HT-29 (cell line): ENCODE measurements at places on chromosomes 16 and 17.

DNA sequence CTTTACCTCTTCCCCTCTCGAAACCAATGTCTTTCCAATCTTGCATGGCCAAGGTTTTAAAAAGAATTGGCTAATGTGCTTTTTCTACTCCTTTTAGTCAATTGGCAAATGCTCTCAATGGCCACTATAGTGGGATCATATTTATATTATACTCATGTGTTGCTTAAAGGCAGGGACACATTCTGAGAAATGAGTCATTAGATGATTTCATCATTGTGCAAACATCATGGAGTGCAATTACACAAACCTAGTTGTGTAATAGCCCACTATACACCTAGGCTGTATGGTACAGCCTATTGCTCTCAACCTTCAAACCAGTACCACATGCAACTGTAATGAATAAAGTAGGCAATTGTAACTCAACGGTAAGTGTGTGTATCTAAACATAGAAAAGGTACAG lies 180.9 kb downstream of the HS3ST3A1 start:
- peak; percentile 11 for DNase-seq

DNA sequence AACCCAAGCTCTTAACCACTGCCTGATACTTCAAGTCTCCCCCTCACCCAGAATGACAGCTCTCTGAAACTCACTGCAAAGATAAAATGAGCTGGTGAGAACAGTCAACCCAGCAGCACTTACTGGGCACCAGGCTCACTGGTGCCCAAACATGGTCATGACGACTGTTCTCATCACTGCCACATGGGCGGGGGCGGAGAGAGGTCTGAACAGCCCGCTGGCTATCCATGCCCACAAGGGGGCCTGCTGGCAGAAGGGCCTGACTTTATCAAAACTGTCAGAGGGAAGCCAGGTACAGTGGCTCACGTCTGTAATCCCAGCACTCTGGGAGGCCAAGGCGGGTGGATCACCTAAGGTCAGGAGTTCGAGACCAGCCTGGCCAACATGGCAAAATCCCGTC lies 4.0 kb downstream of the MYBBP1A start:
- peak; percentile 19 for DNase-seq

GRCh38 chr16:61831351-61831917 lies 204.8 kb downstream of the CDH8 start:
- DNase-seq, result no peak

DNA sequence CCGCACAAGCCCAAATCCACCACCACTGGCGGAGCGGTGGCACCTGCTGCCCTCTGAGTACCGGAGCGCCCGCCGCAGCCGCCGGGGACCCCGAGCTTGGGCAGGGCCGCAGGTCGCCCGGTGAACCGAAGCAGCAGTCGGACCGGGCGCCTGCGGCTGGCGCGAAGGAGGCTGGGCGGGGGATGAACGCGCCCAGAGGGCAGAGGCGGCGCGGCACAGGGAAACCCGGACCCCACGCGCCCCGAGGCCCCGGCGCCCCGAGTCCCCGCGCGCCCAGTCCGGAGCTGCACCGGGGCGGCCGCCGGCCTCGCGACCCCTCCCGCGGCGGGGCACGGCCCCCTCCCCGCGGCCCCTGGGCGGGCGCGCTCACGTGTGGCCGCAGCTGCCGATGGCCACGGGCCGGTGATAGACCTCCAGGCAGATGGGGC lies 393 bp downstream of the RNF166 start:
- DNase-seq, result no peak

DNA sequence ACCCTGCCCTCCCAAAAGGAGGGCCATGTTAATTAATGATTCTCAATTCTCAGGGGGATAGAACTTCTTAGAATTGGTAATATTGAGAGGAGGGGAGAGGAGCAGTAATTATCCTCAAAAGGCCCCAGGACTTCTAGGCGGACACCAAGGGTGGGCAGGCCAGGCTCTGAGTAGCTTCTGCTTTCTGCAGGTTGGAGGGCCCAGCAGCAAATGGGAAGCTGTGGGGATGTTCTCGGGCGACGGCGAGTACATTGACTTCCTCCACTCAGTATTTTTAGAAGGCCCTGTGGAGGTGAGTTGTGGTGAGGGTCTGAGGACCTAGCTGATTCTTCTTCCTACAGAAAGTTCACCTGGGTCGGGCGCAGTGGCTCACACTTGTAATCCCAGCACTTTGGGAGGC lies 57.5 kb downstream of the DNAH2 start:
- DNase-seq, result no peak

- no peak for DNase-seq
Measured at GRCh38 chr17:76241691-76242255, 1.5 kb upstream of the RNF157 start.

GRCh38 chr16:66701026-66701425 lies 4.5 kb upstream of the CMTM4 start:
- no peak for DNase-seq

DNA sequence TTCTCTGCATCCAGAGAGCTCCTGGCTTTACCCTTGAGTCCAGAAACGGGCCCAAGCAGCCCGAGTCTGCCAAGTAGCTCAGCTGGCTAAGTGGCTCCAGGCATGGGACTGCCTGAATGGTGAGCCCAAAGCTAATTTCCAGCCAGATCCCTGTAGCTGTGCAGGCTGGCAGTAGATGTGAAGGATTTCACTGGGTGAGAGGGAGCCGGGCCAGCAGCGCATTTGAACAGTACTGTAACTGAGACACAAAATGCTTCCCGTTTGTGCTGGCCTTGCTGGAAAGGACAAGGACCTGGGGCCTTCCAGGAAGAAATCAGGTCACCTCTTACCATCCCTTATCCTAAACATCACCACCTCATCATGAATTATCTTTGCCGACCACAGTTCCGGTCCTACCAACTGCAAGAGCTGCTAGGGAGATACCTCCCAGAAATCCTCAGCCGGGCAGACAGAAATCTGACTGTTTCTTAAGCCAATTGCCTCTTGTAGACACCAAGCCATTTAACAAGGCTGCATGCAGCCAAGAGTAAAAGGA lies 3.7 kb downstream of the TIMP2 start:
- no peak for DNase-seq

DNA sequence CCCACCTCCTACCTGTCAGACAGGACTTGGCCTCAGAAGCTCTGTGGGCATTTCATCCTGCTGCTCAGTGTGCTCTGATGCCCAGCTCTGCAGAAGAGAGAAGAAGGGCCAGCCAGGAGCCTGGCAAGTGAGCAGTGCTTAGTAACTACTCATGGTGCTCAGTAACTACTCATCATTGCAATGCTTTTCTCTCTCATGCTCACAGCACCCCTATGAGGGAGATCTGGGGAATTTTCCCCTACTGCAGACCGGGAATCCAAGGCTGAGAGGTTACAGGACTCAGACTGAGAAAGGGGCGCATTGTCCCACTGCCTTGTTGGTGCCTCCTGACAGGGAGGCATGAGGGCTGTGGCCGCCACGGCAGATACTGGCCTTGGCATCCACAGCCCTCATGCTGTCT lies 261.1 kb downstream of the C16orf95 start:
- no peak for DNase-seq

DNA sequence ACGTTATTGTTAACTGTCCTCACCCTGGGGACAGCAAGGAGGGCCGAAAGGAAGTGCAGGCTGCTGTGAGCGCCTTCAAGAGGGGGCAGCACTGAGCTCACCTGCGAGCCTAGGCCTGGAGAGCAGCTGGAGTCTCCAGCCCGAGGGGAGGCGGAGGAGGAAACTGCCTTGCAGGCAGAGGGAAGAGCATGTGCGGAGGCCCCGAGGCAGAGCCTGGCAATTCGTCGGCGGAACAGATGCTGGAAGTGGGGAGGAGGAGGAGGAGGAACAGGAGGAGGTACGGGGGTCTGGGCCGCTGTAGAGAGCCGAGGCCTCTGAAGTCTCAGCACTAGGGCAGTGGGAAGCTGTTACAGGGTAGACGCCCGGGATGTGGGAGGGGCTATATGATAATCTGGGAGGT lies 49.6 kb upstream of the PLCG2 start:
- no peak for DNase-seq

GRCh38 chr17:32947736-32948135 lies 19.8 kb downstream of the TMEM98 start:
- no peak for DNase-seq
